ENCODE measurements at places on chromosomes 1 and 21. TPM values are rescaled to one million over a fixed set of nuclear protein-coding genes. Genes with fewer than 3 reads are reported as not detected.

The SPRR2G gene
- not detected for total RNA-seq

The CELA3A gene
- total RNA-seq, result not detected

The ASAP3 gene
- 98.2 TPM for total RNA-seq

The ERG gene
- total RNA-seq, result 1.0 TPM

The ROR1 gene
- 94.3 TPM for total RNA-seq

The MFAP2 gene
- total RNA-seq, result 129 TPM

The DFFB gene
- 12.6 TPM for total RNA-seq

The SAMD11 gene
- 0.14 TPM for total RNA-seq

The NEK2 gene
- total RNA-seq, result 24.9 TPM

The MARCKSL1 gene
- total RNA-seq, result 266 TPM

The GJB3 gene
- 0.31 TPM for total RNA-seq

The GJB5 gene
- total RNA-seq, result 0.50 TPM

The TGFB2 gene
- total RNA-seq, result 0.19 TPM

The SPRR1B gene
- not detected for total RNA-seq

The LINGO4 gene
- not detected for total RNA-seq

The RNF186 gene
- total RNA-seq, result not detected

The GLIS1 gene
- 0.04 TPM for total RNA-seq

The PLEKHG5 gene
- total RNA-seq, result 26.4 TPM
